ENCODE measurements at places on chromosomes 7 and 10.

- no peak for DNase-seq
Measured at GRCh38 chr10:77441353-77442166, 196.0 kb downstream of the KCNMA1 start.

DNA sequence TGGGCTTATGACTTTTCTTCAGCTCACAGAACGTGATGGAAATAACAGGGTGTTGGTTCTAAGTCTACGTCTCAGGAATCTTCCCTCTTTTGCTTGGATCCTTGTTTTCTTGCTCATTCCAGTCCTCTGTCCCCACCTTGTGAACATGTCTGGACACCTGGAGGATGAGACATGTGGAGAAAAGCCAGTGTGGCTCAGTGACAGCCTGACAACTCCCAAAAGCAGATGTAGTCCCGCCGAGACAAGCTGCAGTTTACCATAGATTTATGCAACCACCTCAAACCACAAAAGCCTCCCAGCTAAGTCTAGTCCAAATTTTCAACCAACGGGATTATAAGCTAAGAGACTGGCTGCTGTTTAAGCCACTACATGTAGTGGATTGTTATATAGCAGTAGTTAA, 476.1 kb downstream of the SH2D4B start:
- DNase-seq: no peak

- no peak for DNase-seq
Measured at GRCh38 chr7:66939325-66939724, 18.3 kb downstream of the TMEM248 start.

- no peak for DNase-seq
Measured at GRCh38 chr7:1062296-1063294, 18.2 kb downstream of the GPR146 start.

- DNase-seq: no peak
Measured at GRCh38 chr7:132311733-132312132, 264.5 kb downstream of the PLXNA4 start.

GRCh38 chr10:20489961-20490360, 407.1 kb downstream of the NEBL start:
- DNase-seq: no peak

DNA sequence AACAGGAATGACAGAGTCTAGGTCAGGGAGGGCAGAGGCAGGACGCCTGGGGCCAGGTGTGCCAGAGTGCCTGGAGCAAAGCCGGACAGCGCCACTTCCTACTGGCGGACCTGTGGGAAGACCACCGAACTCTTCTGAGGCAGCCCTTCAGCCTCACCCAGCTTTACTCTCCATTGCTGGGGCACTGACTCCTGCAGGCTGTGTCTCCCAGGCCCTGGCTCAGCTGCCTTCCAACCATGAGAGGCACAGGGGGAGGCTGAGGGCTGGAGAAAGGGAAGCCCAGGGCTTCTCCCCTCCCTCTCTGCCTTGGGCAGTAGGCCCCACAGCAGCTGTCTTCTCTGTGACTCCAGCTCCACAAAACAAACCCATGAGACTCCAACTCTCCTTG, 139.6 kb upstream of the UNC5B start:
- no peak for DNase-seq

GRCh38 chr7:79361214-79361613, 92.3 kb downstream of the MAGI2 start:
- DNase-seq: no peak

GRCh38 chr10:102322914-102323313, 72.6 kb upstream of the NFKB2 start:
- peak; percentile 14 for DNase-seq

- no peak for DNase-seq
Measured at GRCh38 chr7:29990931-29991330, 1.3 kb upstream of the SCRN1 start.

DNA sequence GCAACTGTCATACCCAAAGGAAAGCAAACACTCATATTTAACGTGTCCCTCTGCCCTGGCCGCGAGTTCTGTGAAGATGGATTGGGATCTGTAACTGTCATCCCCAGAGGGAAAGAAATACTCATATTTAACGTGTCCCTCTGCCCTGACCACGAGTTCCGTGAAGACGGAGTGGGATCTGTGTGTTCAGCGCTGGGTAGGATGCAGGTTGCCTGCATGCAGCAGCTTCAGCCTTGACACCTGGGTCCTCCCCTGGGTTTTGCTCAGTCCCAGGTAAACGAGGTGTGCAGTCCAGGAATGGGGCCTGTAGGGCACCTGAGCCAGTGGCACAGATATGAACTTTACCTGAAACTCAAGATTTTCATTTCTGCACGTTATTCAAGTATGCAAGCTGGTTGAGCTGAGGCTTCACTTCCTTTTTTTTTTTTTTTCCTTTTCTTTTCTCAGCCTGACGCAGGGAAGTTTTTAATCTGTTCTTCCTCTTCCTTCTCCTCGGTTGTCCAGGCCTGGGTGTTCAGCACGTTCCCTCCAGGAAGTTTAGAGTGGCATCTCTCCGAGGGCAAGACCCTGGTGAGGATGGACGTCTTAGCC, 159.0 kb upstream of the SHH start:
- DNase-seq: no peak

DNA sequence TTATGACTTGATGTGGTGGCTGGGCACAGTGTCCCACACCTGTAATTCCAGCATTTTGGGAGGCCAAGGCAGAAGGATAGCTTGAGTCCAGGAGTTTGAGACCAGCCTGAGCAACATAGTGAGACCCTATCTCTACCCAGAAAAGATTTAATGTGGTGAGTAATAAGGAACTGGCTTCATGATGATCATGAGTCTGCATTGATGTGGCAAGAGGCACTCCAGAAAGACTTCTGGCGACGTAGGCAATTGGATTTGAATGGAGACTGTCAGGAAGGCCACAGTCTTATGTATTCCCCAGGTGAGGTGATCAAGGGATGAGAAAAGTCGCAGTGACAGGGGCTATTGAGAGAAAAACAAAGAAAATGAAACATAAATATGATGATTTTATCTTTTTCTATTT, 138.0 kb downstream of the CACNB2 start:
- no peak for DNase-seq

GRCh38 chr7:105530126-105530525, 1.9 kb upstream of the RINT1 start:
- DNase-seq: no peak

GRCh38 chr10:132016514-132016913, 34.8 kb upstream of the BNIP3 start:
- DNase-seq: no peak

DNA sequence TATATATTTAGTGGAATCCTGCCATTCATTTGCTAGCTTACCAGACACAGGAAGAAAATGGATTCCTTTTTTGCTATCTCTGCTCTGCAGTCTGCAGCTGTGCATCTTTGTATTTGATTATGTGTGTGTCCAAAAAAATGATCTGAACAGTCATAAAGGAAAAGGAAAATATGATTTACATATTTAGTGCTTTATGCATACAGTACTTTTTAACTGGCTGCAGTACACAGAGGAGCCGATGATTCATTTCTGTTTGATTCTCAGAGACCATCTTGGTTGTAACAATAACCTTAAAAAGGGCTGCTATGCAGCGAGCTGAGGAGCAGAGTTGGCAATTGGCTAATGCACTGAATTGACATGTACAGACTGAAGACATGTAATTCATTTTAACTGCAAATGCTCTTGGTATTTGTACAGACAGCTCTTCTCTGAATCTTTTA, 151.3 kb upstream of the FZD1 start:
- no peak for DNase-seq

DNA sequence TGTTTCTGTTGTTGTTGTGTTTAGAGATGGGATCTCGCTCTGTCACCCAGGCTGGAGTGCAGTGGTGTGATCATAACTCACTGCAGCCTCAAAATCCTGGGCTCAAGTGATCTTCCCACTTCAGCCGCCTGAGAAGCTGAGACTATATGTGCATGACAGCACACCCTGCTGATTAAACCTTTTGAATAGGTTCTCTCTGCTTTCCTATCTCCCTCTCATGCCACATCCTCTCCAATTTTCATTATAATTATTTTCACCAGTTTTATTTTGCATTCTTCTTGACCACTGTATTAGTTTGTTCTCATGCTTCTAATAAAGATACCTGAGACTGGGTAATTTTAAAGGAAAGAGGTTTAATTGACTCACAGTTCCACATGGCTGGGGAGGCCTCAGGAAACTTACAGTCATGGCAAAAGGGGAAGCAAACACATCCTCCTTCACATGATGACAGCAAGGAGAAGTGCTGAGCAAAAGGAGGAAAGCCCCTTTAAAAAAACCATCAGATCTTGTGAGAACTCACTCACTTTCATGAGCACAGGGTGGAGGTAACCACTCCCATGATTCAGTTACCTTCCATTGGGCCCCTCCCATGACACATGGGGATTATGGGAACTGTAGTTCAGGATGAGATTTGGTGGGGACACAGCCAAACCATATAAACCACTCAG, 12.9 kb downstream of the AGK start:
- DNase-seq: no peak

DNA sequence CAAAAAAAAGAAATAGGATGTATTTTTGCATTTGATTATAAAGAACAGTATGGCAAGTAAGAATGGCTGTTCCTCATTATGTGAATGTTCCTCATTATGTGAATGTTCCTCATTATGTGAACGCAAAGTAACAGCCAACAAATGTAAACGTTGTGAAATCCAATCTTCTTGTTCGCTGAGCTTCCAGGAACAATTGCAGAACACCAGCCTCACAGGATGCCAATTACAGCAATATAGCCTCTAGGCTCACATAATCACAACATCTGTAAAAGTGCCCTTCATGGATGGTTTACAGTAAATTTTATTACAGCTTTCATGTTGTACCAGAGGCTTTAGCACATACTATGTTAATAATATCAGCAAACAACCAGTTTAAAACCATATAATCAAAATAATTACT, 71.6 kb downstream of the THSD7A start:
- DNase-seq: no peak

Data from transverse colon (tissue), 4 donors.